ENCODE measurements at places on chromosomes 16 and 17. TPM values are rescaled to one million over a fixed set of nuclear protein-coding genes. Genes with fewer than 3 reads are reported as not detected.

- no peak for DNase-seq
These were observed 41.9 kb downstream of the TMEM11 start for GRCh38 chr17:21171970-21172510.

HOXB1 gene
- not detected for total RNA-seq

GRCh38 chr17:15999974-16000827 is 577 bp downstream of the TTC19 start:
- DNase-seq = peak; percentile 50

DNA sequence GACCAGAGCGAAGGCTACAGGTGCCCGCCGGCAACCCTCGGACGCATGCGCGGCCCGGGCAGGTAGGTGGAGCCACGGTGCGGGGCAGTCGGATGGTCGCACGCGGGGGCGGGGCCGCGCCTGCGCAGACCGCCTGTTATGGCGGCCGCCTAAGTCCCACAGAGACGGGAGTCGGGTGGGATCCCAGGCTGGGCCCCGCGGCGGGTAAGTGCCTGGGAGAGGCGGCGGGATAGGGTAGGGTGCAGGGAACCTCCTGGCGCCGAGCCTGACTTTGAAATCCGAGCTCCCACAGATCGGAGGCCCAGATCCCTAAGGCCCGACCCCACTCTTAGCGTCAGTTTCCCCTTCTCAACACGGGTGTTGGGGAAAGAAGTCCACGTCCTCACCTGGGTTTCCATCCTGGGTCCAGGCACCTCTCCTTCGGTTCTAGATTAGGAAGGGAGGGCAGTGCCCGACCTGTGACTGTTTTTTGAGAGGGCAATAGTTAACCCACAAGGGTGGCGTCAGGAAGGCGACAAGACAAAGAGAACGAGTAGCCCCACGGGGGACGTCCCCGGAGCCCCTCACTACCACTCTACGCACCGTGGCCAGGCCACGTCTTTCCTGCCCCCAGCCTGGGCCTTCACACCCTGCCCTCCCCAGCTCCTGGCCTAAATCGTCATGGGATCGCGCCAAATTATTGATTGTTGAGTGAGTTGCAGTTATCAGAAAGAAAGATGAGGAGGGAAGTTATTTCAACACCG is at the start of gene METTL22:
METTL22 (plus strand) TSS at position 127 of the 743 bp plus-strand sequence. CDS start 3,968 bp downstream, outside the sequence.
- peak; percentile 84 for DNase-seq

GRCh38 chr16:57265850-57266530 is 18.5 kb downstream of the PLLP start:
- peak; percentile 73 for DNase-seq

DNA sequence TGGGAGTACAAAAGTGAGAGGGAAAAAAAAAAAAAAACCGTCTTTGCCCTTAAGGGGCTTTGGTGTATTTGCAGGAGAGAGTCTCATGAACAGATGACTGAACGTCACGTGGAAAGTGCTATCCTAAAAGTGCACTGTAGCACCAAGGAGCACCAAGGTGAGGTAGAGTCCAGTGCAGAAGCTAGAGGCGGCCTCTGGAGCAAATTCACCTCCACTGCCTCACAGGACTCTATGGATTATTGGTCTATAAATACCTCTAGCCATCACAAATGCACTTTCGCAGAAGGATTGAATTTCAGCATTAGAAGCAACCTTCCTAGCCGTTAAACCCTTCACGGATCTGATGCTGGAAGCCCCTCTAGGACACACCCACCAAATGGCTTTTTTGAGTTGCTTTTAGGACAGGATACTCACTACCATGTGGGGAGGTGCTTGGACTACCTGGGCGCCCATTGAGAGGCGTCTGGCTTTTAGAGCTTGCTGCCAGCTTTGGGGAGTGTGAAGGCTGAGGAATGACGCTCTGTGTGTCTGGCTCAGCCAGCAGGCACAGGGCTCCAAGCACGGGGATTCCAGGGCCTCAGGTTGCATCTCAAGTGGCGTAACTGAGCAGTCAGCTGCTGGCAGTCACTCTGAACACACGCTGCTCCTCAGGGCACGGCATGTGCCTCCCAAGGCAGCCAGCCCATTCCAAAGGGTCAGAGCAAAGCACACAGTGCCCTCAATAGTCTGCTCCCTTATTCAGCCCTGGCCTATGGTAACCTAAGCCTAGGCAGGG is 52.7 kb downstream of the CDRT4 start:
- no peak for DNase-seq

DNA sequence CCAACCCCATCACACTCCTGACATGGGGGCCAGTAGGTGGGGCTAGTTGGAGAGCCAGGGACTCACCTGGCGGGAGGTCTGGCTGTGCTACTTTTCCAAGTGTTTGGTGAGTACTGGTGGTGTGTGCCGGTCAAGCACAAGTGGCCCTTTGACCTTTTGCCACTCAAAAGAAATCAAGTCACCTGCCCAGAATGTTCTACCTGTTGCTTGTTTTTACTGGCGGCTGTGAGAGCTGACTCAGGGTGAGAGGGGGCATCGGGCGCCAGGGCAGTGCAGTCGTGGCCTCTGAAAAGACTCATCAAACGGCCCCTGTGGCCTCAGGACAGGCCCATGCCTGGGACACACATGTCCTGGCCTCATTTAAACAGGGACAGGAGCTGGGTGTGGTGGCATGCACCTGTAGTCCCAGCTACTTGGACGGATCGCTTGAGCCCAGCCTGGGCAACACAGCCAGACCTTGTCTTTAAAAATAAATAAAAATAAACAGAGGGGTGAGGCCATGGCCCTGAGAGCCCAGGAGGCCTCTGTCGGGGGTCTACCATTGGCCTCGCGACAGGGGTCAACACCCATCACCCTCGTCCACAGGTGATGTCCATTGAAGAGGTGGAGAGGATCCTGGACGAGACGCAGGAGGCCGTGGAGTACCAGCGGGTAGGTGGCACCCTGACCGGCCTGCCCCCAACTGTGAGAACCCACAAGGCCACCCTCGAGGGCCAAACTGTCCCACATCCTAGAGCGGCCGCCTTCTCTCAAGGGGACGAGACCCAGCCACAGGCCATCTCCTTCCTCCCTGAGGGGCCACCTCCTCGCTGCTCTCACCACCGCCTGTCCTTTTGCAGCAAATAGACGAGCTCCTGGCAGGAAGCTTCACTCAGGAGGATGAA is 5.0 kb downstream of the CHMP6 start:
- no peak for DNase-seq

DNA sequence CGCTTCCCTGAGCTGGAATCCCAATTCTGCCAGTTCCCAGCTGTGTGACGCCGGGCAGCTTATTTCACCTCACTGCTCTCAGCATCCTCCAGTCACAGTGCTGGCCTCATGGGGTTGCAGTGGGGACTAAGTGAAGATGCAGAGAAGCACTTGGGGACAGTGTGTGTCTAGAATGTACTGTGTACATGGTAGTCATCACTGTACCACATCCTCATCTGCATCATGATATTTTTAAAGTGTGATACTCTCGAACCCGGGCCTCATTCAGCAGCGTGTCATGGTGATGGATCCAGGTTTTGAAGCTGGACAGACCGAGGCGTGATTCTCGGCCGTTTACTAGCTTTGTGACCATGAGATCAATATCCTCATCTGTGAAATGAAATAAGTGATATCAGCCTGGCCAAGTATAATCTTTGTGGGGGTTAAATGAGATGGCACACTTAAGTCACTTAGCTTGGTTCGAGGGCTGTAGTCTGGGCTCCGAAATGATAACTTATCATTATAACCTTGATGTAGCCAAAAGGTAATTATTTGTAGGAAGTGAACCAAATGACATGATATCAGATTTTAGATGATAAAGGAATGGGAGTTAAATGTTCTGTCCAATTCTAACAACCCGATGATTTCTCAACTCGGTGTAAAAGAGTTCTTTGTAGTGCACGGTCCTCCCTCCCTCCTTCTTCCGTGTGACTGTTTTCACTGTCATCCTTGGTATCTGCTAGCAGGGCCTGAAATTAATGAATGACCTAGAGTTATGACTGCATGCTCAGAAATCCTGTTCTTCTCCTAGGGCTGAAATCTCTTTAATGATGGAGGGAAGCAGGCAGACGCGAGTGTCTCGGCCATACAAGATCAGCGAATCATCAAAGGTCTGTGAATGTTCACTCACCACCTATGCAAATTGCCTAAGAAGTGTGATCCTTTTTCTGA is 2.0 kb downstream of the KLHL36 start:
- DNase-seq = peak; percentile 60

DNA sequence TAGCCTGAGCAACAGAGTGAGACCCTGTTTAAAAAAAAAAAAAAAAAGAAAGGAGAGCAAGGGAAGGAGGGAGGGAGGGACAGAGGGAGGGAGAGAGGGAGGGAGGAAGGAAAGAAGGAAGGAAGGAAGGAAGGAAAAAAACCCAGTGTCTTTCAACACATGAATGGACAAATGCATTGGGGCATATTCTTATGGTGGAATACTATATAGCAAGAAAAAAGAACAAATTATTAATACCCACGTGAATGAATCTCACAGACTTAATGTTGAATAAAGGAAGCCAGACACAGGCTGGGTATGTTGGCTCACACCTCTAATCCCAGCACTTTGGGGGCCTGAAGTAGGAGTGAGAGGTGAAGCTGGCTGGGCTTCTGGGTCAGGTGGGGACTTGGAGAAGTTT is 20.3 kb downstream of the RAPGEFL1 start:
- DNase-seq = no peak

LGALS9B gene
- not detected for total RNA-seq

C17orf50 gene
- total RNA-seq = not detected

DNA sequence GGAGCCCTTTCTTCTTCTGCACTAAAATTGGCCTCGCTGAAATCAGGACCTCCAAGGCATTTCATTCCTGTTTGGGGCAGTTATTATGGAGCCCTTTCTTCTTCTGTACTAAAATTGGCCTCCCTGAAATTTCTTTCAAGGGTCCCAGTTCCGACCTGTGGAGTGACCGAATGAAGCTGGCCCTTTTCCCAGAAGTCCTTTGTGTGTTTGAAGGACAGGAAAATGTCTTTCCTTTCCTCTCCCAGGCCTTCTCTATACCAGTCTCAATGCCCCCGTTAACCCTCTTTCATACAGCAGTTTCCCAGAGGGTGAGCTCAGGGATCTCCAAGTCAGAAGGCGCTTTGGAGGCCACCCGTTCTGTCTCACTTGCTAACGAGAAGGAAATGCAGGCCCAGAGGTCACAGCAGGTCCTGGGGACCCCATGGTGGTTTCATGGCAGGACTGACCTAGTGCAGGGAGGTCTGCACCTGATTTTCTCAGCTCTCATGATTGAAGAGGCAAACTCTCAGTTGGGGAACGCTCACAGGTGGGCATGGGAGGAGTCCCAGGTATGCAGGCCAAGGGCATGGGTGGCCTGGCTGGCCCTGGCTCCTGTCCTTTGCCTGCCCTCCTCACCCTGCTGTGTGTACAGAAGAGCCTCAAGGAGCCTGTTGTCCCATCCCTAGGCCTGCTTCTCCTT is 37.1 kb upstream of the DOC2B start:
- DNase-seq = no peak

DNA sequence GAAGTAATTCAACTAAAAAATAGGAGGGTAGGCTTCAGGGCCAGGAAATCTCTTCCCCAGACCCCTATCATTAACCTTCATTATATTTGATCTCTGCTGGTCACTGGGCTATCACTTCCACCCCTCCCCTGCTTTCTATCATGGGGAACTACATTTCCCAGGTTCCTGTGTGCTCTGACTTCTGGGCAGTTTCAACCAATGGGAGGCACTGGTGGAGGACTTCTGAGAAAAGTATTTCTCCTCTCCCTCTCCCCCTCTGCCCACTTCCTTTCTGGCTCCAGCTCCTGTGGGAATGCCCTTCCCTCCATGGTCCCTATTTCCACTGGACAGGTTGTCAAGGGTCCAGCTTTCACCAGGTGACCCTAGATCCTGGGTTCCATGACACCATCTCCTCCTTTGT is 364.4 kb downstream of the C16orf95 start:
- DNase-seq = no peak

TBC1D3I gene
- 0.09 TPM for total RNA-seq

GRCh38 chr17:33322063-33322462 is 29.0 kb upstream of the ASIC2 start:
- no peak for DNase-seq

PYDC1 gene
- not detected for total RNA-seq

DNA sequence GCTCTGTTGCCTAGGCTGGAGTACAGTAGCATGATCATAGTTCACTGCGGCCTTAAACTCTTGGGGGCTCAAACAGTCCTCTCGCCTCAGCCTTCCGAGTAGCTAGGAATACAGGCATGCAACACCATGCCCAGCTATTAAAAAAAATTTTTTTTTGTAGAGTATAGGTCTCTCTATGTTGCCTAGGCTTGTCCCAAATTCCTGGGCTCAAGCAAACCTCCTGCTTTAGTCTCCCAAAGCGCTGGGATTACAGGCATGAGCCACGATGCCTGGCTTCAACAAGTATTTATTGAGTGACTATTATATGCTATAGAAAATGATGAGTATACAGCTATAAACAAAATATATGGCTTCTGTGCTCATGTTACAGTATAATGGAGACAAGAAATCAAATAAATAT is 66.7 kb upstream of the C17orf78 start:
- no peak for DNase-seq

CPNE7 gene
- total RNA-seq = 0.65 TPM

MILR1 gene
- 52.5 TPM for total RNA-seq

- no peak for DNase-seq
These were observed 252.3 kb upstream of the EEF2KMT start for GRCh38 chr16:5349670-5350517.
